ENCODE measurements at places on chromosomes 13 and 19.
A peak's percentile ranks its signal among the peaks of the same experiment; 100 is the strongest.

DNA sequence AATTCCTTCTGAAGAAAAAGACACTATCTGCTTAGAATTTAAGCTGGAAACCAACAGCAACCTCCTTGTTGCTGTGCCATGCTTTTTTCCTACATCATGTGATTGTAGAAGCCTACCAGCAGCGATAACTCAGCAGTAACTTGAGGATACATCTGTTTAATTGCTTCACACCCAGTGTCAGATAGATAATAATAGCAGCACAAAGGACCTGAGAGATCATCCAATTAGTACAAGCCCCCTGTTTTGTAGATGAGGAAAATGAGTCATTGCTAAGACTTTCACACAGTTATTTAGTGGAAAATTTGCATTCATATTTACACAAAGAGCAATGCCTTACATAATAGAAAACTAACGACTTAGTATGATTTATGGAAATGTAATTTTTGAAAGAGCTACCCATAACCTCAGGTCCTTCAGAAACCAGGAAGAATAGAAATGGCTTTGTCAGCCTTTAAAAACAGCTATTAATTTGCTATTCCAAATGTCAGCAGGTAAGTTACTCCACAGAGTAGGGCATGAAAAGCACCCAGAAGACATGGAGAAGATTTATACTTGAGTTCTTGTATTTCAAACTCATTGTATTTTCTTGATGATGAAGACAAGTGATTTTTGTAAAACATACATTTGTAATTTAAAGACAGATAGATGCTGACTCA is 93.7 kb upstream of the SGCG start:
- H3K4me1 ChIP-seq = no peaks in the 10 kb centered on the region
- H3K4me3 ChIP-seq = no peak overlapping the region
- H3K36me3 ChIP-seq = no peaks in the 10 kb centered on the region
- DNase-seq = no peak
- no peaks in the 10 kb centered on the region for H3K27me3 ChIP-seq
- H3K27ac ChIP-seq = no peak overlapping the region

DNA sequence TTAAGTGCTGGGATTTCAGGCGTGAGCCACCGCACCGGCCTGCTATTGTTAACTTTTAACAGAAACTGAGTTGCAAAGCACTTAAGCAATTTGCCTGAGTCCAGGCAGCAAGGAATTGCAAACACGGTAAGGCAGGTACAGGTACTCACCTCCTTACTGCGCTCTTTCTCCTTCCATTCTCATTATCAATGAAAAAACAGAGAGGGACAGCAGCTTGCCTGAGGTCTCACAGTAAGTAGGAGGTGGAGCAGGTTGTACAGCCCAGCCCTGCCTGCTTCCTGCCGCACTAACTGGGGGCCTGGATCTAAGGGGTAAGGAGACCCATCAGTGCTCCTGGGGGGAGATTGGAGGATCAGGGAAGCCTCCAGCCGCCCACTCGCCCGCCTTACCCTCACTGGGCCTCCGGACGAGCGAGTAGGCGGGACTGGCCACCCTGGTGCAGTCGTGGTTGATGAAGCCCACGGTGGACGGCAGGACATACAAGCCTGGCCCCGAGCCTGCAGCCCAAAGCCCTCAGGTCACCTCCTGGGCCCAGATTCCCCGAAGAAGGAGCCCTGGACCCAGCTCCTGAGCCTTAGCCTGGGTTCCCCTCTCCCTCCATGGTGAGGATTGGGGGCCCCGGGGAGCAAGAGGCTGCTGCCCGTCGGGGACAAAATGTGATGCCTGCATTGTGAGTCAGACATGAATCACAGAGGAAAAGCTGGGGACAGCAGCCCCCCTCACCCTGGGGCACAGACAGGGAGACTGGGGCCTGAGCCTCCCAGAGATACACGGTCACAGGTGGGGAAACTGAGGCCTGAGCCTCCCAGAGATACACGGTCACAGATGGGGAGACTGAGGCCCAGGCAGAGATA is 11.4 kb upstream of the SHC2 start:
- no peak overlapping the region for H3K4me3 ChIP-seq
- H3K36me3 ChIP-seq = no peaks in the 10 kb centered on the region
- H3K4me1 ChIP-seq = no peaks in the 10 kb centered on the region
- H3K27me3 ChIP-seq = no peaks in the 10 kb centered on the region
- no peak for DNase-seq

DNA sequence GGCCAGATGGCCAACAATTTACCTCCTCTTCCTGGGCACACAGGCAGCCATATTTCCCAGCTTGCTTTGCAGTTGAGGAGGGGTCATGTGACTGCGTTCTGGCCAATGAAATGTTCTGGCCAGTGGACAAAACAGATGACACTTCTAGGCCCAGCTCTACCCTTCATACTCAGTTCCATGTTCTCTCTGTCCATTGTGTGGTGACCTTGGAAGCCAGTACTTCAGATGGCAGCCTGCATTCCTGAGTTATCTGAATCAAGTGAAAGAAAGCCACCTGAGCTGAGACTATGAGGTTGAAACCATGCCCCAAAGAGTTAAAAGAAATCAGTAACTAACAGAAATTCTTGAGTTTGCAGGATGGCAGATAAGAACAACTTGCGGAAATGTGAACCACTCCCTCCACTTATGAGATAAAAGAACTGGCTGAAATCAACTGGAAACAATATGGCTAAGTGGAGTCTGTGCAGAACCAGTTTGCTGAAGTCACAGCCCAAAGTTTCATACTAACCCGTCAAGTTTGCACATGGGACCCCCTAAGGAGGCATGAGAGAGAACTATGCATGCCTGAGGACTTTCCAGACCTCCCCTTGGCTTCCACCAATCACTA is 8.1 kb downstream of the FAM187B start:
- no peak overlapping the region for H3K4me3 ChIP-seq
- H3K36me3 ChIP-seq = no peaks in the 10 kb centered on the region
- H3K4me1 ChIP-seq = no peaks in the 10 kb centered on the region
- H3K27ac ChIP-seq = no peak overlapping the region
- no peaks in the 10 kb centered on the region for H3K27me3 ChIP-seq

- H3K4me3 ChIP-seq = no peak overlapping the region
- no peaks in the 10 kb centered on the region for H3K27me3 ChIP-seq
- H3K4me1 ChIP-seq = peaks cover 17% of the 10 kb centered on the region
Measured at GRCh38 chr19:10122045-10122444, 2.3 kb upstream of the EIF3G start.

DNA sequence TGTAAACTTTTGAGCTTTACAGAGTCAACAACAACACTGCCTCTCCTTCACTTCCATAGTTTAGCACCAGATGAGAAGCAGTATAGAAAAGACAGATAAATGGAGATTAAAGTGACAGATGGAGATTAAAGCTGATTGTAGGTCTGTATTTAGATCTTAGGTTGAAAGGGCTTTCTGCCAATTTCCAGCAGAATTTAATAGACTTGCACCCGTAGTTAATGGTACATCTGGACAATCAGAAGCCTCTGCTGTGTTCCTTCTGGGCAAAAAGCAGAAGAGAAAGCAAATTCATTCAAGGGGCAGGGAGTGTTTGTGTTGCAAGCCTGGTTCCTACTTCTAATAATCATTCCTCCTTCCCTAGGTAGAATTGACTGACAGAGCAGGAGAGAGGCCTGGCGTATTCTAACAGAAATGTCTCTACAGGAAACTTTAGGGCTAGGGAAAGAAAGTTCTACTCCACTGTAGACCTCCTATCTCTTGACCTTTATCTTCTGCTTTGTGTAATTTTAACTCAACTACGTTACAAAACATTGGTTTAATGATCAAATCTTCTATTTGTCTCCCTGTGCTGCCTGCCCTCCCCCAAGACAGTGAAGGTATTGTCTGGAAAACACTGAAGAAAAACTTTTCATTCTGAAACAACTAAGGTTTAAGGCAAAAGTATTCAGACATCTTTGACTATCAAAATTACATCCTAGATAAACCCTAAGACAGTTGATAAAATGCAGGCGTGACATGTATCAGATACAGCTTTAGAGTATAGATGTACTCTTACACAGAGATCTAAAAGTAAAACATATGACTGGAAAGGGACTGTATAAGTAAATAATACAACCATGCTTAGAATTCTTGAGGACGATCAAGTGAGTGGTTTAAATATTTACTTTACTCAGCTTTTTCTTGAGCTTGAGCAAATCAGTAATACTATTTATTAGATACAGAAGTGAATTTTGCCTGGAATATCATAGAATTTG is 44.4 kb downstream of the GPC6 start:
- no peaks in the 10 kb centered on the region for H3K4me1 ChIP-seq
- H3K36me3 ChIP-seq = no peaks in the 10 kb centered on the region
- no peak overlapping the region for H3K4me3 ChIP-seq
- no peak overlapping the region for H3K27ac ChIP-seq
- no peaks in the 10 kb centered on the region for H3K27me3 ChIP-seq

- peak overlapping the region; percentile 91 for H3K27ac ChIP-seq
- no peak for DNase-seq
- H3K36me3 ChIP-seq = peaks cover 34% of the 10 kb centered on the region
- peaks cover 28% of the 10 kb centered on the region for H3K4me1 ChIP-seq
Measured at GRCh38 chr19:7904074-7905020, 670 bp downstream of the MAP2K7 start.

- peak overlapping the region; percentile 18 for H3K27ac ChIP-seq
- DNase-seq = no peak
Measured at GRCh38 chr13:99301913-99302636, 5.1 kb downstream of the GPR183 start.

DNA sequence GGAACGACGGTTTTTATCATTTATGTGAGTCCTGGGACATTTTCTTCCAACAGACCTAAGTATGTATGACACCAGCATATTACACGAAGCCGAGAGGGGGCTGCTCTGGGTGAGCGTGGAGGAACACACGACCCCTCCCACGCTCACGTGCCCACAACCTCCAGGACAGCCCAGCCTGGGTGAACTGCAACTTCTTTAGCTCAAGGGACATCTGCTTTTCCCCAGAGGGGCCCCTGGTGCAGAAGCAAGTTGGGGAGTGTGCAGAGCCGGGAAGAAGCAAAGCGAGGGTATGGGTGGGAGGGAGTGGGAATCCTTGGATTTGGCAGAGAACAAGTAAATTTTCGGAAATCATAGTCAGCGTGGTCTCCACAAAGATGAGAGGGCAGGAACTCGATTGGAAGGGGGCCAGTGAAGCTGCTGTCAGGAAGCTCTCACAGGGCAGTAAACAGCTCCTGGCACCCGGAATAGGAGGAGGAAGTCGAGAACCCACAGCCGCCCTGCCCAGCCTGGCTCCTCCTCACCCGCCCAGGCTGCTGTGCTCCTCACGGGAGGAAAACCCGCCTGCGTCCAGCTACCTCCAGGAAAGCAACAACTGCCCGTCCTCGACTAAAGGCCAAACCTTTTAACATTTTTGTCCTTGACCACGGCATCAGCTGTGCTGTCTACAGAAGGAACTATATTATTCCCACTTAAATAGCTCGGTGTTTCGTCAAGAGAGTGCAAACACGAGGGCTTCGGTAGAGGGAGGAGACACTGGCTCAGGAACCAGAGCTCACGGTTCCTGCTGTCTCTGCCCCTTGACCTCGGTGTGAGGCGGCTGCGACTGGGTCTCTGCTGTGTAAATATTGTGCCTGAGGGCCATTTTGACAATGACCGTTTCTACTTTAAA is 17.2 kb upstream of the CFAP97D2 start:
- no peak overlapping the region for H3K4me3 ChIP-seq
- H3K27ac ChIP-seq = peak overlapping the region; percentile 47
- H3K27me3 ChIP-seq = peaks cover 71% of the 10 kb centered on the region
- no peak for DNase-seq
- no peaks in the 10 kb centered on the region for H3K36me3 ChIP-seq

All from esophagus squamous epithelium (tissue), 5 donors.